Amniotic stem cell (primary cell): ENCODE measurements at places on chromosomes 7 and 10.
A peak's percentile ranks its signal among the peaks of the same experiment; 100 is the strongest.

DNA sequence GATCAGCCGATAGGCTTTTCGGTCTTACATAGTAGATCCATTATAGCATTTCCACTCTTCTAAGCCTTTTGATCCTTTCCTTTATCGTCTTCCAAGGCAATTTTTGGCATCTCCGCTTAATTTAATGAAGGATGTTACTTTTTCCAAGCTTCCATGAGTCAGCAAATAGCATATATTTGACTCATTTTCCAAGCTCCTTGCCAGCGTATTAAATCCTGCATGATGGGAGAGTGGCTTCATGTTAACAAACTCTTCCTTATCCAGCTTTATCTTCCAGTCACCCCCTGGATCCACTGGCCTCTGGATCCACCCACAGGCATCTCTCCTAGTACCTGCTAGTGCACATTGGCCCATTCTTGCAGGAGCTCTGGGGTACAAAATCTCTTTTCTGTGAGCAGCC lies 13.0 kb downstream of the OR9A2 start:
- peak; percentile 89 for DNase-seq

- no peak for DNase-seq
Measured at GRCh38 chr7:90337106-90337505, 9.4 kb upstream of the GTPBP10 start.

DNA sequence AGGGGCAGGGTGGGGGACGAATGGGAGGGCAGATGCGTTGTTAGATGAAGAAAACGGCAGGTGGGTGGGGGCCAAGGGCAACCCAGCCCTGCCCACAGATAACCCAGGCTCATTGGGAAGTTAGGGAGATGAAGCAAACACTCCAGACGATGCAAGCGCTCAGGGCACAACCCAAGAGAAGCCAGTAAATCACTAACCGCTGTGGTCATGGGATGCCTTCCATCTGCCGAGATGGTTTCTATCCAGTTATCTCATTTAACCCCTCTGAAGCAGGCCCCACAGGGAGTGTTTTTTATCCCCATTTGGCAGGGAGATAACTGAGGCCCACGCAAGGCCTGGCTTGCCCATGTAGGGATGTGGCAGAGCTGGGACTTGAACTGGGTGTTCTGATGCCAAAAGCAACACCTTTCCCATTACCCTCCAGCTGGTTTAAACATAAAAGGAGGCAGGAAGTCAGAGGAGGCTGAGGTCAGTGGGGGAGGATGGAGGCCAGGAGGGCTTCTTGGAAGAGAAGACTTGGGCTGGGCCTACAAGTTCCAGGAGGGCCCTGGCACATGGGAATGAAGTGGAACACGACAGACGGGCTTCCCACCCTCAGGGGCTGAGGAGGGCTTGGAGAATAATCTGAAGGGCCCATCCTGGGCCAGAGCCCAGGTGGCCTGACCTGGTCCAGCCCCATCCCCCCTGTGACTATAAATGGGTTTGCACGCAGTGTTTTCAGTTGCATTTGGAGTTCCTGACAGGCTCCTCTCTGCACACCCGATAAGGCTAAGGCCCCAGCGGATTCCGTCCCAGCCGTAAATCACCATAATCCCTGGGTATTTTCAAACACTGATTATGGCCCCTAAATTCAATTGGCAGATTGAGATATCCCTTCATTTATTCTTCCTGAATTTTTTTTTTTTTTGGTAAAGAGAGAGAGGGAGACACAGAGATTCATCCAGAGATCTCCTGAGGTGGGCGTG lies 80.9 kb downstream of the NEURL1 start:
- no peak for DNase-seq

DNA sequence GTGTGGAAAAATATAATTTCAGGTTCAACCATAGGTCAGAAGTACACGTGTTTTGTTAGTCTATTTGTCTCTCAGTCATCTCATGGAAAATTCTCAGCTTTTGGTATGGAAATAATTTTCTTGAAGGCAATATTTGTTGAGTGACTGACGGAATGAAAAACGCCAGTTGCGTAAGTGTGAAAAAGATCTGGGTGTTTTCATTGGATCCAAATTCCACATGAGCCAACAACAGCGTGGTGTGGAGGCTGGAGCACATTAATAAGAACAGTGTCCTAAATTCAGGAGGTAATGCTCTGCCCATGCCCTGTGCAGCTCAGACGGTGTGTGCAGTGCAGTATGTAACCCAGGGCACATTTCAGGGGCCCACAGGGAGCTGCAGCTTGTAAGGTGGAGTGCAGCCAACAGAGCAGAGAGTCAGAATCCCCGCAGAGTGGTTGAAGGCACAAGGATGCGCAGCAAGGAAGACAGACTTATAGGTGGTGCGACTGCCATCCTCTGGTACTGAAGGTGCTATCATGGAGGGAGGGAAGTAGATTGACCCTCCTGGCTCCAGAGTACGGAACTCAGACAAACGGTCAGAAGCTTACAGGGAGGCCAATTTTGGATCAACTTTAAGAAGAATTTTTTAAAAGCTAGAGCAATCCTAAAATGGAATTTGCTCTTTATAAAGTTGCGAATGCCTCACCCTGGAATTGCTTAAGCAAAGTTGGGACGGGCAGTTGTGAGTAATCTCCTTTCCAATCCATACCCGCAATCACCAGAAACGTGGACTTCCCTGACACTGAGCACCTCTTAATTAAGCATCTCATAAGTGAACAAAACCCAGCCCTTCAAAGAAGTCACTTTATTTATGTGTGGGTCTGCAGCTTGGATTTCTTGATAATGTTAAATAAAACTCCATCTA lies 38.0 kb downstream of the EGFR start:
- DNase-seq = no peak

GRCh38 chr7:132051311-132051710 lies 494.9 kb upstream of the PODXL start:
- no peak for DNase-seq

DNA sequence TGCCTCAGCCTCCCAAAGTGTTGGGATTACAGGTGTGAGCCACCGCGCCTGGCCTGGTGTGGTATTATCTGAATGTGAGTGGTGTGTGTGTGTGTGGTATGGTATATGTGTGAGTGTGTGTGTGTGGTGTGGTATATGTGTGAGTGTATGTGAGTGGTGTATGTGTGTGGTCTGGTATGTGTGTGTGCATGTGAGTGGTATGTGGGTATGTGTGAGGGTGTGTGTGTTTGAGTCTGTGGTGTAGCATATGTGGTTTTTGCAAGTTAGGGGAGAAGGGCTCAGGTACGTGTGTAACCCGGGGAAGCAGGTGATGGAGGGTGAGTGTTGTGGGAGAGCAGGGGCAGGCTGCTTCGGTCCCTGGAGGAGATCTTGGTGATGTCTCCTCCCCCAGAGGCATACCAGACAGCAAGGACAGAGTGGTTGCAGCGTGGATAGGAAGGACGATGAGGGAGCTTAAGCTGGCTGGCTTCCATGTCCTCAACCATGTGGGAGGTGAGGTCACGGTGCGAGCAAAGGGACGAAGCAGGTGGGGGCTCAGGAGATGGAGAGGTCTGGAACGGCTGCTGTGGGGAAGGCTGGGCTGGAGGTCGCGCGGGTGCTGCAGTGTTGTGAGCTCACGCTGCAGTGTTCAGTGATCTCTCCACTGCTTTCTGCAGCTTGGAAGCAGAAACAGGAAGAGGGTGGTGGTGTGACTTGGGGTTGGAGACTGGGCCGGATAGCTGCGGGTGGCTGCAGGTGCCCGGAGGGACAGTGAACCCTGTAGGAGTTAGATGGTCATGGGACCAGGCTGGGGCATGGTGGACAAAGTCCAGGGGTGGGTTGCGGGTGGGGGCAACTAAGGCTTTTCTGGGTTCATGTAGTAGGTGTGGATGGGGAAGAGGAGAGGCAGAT lies 5.0 kb downstream of the ZYX start:
- no peak for DNase-seq

- DNase-seq = no peak
Measured at GRCh38 chr10:29692121-29692539, 57.4 kb upstream of the SVIL start.

DNA sequence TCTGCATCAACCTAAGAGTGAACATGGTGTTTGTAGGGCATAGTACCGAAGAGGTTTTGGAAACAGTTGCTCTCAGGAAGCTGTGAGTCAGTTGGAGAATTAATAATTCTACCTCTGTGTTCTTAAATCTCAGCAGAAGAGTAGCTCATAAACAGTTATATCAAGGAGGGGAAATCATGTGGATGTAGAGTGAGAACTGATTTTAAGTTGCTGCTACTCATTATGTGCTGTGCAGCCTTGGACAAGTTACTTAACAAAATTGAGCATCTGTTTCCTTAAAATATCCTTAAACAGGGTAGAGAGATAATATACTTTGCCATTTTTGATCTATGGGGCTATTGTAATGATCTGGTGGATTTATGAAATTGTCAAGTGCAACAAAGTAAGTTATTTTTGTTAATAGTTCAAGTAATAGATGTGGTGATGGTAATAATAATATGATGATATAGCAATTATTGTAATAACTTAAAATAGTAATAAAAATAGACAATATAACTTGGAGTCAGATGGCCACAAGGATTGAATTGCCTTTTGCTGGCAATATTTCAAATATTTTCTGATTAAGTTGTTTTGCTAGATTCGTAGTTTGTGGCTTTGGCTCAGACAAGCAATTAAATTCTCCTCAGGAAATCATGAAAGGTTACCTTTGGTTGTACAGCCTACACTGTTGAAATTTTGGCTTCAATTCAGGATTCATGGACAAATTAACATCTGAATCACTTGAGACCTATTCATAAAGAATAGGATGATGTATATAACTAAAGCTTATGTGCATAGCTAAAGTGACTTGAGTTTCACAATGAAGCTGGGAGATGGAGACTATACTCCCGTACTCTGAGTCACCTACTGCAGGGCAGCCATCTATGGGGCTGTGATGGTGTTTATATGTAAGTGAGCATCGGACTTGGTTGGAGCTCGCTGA lies 228.5 kb downstream of the CDK14 start:
- DNase-seq = peak; percentile 23

GRCh38 chr7:111678986-111679385 lies 116.7 kb upstream of the IMMP2L start:
- no peak for DNase-seq

GRCh38 chr7:8185926-8186683 lies 75.9 kb downstream of the ICA1 start:
- no peak for DNase-seq

- DNase-seq = no peak
Measured at GRCh38 chr10:117792214-117792613, 249.7 kb downstream of the EMX2 start.

DNA sequence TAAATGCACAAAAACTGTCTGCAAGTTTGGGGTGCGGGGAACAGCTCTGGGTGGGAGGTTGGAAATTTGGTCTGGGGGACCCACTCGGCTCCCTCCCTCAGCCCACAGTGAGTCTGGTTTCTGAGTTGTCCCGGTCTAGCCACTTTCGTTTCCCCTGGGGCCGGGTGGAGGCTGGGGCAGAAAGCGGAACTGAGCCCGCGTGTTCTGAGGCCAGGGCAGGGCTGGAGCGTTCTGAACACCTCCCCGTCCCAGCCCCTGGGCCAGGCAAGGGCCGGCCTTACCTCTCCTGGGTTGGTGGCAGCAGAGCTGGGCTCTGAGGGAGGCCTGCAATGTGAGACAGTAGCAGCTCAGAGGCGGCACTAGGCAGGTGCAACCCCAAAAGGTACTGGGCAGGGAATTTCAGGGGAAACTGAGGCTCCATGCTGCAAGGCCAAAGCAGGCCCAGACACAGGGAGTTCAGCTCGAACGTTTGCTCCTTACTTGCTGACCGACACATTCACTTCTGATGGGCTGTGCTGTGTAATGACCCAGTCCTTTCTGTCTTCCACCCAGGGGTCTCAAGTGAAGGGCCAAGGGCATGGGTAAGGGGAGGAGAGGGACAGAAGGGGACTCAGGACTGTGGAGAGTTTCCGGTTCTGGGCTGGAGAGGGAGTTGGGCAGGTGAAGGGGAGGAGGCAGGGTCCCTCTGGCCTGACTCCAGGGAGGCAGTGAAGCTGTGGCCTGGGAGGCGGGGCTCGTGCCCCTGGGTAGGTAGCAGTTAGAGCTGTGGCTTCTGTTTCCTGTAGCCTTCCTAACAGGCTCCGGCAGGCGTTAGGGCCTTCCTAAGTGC lies 3.0 kb downstream of the IRF5 start:
- DNase-seq = no peak

GRCh38 chr10:44389556-44389955 lies 4.7 kb upstream of the CXCL12 start:
- DNase-seq = no peak

GRCh38 chr10:24331457-24331856 lies 122.5 kb downstream of the KIAA1217 start:
- DNase-seq = no peak

GRCh38 chr7:92631067-92631849 lies 41.1 kb upstream of the FAM133B start:
- no peak for DNase-seq

DNA sequence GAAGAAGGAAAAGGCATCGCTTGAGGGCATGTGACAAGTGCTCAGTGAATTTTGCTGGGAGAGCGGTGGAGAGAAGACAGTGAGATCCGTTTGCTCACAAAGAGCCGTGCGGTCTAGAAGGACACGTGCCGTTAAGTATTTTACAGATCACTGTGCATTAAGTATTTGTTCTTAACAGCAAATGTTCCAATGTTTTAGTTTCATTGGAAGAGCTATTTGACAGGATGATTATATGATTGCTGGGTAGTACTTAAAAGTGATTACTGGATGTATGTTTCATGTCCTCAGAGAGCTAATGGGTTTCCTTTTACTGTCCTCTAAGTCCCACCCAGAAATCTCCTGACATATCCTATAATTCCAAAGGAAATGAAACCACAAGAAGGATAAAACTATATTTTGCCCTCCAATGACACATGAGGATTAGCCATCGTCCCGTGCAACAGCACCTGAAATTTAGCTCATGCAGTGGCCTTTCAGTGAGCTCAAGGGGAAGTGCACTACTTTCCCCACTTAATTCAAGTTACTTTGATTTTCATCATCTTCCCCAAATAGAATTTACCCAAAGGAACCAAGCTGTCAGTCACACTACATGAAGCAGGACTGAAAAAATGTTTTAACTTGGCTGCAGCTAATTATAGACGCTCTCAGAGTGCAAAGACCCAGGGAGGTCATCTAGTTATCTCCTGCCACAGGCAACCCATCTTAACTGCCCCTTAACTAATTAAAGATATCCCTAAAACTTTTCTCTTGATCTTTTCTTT lies 80.3 kb downstream of the KLF6 start:
- no peak for DNase-seq

DNA sequence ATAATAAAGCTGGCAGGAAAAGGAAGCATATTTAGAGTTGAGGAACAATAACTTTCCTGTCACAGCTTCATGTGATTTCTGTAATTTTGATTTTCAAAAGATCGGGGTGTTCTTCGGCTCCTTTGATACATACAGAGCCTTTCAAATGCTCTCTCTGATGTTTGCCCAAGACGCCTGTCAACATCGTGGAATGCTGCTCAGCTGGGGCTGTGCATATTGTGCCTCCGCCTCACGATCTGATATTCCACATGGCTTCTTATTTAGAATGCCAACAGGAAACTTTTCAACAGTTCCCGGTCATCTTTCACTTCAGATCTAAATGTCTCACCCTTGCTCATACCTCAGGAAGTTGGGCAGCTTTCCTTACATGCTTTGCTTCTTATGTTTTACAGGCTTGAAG lies 7.3 kb downstream of the NPY start:
- no peak for DNase-seq
